Left lobe of liver (tissue), 2 donors: ENCODE measurements at places on chromosomes 3 and 15.
A peak's percentile ranks its signal among the peaks of the same experiment; 100 is the strongest.

GRCh38 chr3:42742259-42742658, 30.8 kb downstream of the CCDC13 start:
- DNase-seq: peak; percentile 26

DNA sequence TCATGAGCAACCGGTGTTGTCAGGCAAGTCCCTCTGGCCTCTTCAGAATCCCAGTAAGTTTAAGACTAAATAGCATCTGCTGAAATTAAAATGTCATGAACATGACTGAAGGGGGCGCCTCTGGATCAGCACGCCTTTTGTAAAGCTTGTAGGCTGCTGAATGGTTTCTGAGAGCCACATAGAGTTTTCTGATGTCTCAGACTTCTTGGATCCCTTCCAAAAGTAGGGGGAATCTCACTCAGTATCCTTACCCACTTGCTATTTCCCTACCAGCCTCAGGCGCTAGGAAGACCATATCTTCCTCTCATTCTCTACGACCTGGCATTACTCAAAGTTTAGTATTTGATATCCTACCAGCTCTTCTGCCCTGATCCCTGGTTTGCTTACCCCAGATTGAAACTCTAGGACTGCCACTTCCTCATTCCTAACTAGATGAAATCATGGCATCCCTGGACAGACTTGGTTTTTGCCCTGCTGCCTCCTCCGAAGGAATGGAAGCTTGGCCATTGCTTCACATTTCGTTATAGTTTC, 62.7 kb upstream of the CD47 start:
- DNase-seq: no peak

- peak; percentile 46 for DNase-seq
Observed at GRCh38 chr3:149717391-149718056, 34.8 kb downstream of the COMMD2 start.

DNA sequence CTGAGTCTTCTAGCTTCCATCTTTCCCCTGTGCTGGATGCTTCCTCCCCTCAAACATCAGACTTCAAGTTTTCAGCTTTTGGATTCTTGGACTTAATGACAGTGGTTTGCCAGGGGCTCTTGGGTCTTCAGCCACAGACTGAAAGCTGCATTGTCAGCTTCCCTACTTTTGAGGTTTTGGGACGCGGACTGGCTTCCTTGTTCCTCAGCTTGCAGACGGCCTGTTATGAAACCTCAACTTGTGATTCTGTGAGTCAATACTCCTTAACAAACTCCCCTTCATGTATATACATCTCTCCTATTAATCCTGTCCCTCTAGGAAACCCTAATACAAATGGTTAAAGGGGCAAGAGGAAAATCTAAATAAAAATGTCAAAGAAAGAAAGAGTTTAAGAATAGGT, 100.1 kb downstream of the ABI3BP start:
- no peak for DNase-seq

GRCh38 chr15:56207092-56207491, 36.6 kb downstream of the RFX7 start:
- DNase-seq: no peak

DNA sequence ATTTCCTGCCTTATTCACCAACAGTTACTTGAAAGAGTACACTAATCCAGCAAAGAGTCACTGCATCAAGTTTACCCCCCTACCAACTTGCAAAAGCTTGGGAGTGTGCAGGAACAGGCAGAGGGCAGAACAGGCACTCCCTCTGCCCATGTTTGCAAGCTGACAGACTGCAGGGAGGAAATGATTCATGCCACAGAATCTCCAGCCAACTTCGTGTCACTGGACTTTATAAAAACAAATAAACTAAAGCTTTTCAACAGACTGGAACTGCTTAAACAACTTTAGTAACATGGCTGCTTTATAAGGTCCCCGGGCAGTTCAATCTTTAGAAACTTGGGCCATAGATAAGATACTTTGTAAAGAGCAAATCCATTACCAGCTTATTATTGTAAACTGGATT, 129.5 kb downstream of the THRB start:
- DNase-seq: peak; percentile 83

DNA sequence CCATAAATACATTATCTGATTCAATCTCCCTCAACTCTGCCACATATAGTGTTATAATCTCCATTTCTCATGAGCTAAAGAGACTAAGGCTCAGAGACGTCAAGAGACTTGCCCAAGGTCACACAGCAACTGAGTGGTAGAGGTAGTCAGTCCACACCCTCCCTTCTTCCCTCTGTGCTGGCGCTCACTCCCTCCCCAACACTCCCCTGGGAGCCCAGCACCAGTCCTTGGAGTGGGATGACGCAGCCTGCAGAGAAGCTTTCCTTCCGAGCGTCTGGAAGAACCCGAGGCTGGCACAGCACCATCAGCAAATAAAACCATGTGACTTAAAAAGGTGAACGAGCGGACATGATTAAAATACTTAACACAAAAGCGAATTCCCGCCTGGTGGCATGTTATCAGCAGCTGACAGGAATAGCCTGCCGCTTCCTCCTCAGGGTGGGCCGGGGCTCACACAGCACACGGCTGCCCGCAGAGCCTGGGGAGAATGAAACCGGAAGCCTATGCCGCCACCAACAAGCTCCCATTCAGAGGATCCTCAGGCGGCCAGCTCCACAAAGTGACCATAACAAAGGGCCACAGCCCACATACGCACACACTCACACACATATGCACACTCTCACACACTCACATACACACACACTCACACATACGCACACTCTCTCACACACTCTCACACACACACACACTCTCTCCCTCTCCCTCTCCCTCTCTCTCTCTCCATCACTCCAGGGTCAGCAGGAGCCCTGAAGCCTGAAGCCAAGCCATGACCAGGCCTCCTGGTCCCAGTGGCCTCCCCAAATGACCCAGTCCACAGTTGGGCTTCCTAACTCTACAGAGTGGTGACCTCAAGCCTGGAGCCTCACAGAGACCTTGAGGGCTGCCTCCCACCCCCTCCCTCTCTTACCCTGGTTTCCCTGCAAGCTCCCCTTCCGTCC, 120.5 kb downstream of the XXYLT1 start:
- DNase-seq: no peak

DNA sequence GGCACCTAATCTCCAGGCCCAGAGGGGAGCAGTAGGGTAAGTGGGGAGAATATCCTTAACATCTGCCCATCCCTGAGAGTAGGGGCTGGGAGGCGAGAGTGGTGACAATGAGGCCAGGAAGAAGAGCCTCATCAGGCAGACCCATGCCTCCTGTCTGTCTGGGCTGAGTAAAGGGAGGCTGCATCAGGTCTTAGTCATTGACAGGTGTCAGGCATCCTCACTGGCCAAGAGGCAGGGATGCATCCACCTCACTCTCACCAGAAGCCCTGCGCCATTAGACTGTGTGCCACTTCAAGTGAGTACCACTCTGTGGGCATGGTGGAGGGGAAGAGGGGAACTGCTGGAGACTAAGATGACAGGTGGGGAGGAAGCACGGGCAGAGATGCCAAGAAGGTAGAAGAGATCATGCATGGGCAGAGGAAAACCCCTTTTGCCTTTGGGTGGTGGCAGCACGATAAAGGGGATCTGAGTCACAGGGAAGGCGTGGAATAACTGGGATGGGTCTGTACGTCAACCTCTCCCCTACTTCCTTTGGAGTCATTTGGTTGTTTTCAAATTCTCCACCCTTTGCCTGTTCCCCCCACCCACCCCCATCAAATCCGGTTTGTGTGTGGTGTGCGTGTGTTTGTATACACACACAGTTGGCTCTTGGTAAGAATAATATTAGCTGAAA, 14.1 kb downstream of the ANAPC13 start:
- DNase-seq: no peak

- DNase-seq: no peak
Observed at GRCh38 chr3:141129541-141130011, 78.4 kb downstream of the SPSB4 start.

- DNase-seq: no peak
Observed at GRCh38 chr3:106826791-106827311, 550.4 kb upstream of the CCDC54 start.

DNA sequence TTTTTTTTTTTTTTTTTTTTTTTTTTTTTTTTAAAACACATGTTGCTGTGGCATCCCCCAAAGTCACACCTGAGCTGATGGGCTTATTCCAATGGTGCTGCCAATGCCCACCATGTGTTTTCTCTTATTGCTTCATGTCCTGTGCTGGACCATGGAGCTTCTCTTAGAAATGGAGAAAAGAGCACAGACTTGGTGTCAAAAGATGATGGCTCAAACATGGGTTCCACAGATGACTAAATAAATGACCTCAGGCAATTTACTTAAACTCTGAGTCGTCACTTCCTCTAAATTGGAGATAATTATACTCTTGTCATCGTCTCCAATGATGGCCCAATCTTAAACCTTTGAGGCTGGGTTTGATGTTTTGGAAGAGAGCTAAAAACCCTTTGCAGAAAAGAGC, 28.1 kb downstream of the CHST2 start:
- DNase-seq: no peak

GRCh38 chr3:50125541-50126286, 29.4 kb upstream of the SEMA3F start:
- DNase-seq: no peak

DNA sequence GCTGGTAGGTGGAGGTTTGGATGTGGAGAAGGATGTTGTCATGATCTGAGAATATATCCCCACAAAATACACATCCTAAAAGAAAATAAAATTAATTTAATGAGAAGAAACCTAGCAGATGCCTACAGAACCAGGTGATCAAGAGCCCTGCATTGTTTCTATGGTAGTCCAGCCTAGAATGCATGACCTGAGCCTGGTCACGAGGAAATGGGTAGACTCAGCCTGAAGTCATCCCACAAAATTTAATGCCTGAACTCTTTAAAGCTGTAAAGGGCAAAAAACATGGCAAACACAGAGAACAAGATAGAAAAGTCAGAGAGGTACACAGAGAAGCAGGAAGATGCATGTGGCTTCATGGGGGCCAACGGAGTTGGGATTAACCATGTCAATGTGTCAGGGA, 36.0 kb downstream of the LDHAL6B start:
- DNase-seq: no peak

DNA sequence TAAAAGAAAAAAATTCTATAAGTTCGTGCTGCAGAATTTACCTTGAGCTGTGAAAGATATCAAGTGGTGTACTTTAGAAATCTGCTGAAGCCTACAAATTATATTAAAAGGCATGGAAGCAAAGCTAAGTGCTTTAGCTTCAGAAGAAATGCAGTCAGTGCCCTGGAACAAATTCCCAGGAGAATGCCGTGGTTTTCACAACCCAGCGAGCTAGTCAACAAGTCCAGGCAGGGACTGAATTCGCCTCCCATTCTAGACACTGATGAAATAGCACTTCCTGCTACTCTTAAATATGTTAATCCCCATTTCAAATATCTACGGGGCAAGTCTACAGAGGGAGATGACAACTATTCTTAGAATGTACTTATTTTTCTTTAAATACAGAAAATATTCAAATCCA, 326.4 kb upstream of the IGF1R start:
- no peak for DNase-seq

- DNase-seq: no peak
Observed at GRCh38 chr3:66477856-66478255, 23.0 kb downstream of the LRIG1 start.

DNA sequence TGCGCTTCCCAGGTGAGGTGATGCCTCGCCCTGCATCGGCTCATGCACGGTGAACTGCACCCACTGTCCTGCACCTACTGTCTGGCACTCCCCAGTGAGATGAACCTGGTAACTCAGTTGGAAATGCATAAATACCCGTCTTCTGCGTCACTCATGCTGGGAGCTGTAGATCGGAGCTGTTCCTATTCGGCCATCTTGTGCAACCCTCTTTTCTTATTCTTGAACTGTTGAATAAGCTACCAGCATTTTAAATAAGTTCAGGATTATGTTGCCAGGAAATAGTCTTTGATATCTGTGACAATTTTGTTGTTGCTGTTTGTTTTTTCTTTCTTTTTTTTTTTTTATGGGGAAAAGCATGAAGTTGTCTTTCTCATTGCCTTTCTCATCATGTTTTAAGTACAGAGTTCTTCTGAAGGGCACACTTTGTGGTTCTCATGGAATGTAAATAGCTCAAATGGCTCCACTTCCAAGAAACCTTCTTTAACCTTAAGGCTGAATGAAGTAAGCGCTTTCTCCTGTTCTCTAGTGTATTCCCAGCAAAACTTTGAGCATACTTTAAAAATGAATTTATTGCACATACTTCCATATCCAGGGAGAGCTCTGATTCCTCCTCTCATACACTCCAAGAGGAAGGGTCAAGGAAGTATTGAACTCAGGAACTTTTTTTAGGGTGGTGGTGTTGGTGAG, 468.0 kb upstream of the TBL1XR1 start:
- no peak for DNase-seq

DNA sequence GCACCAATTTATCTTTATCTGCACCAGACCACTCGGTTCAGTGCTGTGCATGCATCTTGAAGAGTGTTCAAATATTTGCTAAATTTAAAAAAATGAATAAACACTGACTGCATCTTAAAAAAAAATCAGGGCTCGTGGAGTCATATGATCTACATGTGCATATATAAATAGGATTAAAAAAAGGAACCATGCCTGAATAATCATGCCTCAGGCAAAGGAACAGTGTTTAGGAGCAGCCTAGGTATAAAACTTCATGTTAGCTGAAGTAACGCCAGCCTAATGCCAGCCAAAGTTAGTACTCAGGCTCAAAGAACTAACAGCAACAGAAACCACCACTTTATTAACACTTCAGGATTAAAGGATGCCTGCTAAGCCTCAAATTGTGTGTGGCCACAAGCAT, 9.5 kb downstream of the ABCC5 start:
- DNase-seq: no peak

- no peak for DNase-seq
Observed at GRCh38 chr3:106629215-106629832, 747.9 kb upstream of the CCDC54 start.

DNA sequence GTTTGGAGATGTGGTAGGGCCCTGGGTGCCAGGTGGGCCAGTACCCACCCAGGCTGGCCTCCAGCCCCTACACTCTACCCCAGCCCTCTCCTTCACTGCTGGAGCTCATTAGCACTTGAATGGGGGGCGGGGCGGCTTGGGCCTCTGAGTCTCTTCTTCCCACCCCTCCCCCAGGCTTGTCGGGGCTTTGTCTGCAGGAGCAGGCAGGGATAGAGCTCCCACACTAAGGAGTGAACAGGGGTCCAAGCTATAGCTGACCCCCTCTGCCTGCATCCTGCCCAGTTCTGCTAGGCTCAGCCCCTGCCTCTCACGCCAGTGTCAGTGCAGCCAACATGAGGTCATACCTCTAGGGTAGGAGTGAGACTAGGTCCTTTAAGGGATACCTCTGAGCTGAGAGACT, 5.2 kb downstream of the GNAI2 start:
- no peak for DNase-seq

GRCh38 chr3:86976219-86976618, 14.7 kb downstream of the VGLL3 start:
- no peak for DNase-seq

GRCh38 chr3:94011233-94011711, 17.1 kb downstream of the STX19 start:
- DNase-seq: no peak

DNA sequence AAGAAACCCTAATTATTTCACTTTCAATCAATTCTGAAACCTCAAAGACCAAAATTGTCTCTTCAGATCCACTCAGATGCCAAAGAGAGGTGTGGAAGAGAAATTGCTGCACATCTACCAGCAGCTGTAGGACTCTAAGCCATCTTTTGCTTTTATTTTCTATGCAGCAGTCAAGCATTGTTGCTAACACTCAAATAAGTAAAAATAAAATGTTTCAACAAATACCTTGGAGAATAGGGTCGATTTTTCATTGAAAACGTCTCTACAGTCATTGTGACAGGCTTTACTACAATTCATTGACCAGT, 66.4 kb upstream of the CFAP20DC start:
- DNase-seq: no peak

- no peak for DNase-seq
Observed at GRCh38 chr3:49611719-49612118, 57.4 kb downstream of the BSN start.
